Stimulated activated CD4-positive, alpha-beta T cell treated with anti-CD3 and anti-CD28 coated beads, TNF-alpha, amount 100 ng/mL, for 4 hours (primary cell): ENCODE measurements at places on chromosomes 1 and 21.
A peak's percentile ranks its signal among the peaks of the same experiment; 100 is the strongest.

GRCh38 chr1:37944086-37944763 is 2.6 kb downstream of the INPP5B start:
- no peak for DNase-seq

- DNase-seq, result no peak
These were observed 45.3 kb upstream of the PODN start for GRCh38 chr1:53016705-53017104.

GRCh38 chr1:4172644-4173599 is 272.9 kb upstream of the C1orf174 start:
- DNase-seq, result no peak

DNA sequence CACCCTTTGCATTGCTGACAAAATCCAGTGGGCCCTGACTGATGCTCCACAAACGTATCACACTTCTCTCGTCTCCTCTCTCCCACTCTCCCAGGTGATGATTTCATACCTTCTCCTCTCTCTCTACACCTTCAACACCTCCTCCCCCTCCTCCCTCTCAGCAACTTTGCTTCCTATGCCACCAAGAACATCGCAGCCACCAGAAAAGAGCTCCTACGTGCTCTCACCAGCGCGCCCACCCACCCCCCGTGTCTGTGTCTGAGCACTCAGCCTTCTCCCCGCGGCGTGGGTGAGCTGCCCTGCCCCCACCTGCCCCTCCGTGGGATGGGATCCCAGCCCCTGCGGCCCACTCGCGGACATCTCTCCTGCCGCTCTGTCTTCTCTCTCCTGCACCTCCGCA is 55.1 kb upstream of the COX20 start:
- no peak for DNase-seq

DNA sequence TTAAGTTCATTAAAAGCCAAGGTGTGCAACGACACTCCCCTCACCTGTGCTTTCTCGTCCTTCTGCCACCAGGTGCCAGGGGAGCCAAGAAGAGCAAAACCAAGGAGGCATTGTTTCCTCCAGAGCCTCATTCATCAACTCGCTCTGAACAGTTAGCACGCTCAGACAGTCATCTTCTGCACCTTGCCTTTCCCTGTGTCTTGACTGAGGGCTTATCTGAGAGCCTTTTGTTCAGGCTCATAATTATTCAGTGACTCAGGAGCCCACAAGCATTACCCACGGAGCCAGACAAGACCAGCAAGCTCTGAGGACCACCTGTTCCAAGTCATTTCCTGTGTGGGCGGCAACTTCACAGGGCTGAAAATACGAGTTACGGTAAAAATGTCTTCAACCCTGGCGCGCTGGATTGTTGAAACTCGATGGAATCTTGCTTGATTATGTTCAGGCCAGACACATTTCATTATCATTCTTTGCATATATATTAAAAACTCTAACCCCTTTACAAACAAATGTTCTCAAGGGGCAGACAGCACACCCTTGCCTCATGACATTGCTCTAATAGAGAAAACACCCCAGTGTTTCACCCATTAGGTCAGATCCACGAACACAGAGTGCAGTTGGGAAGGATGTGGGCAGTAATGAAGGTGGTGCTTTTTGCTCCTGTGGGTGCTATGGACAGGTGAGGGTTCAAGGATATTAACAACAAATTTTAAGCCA is 89.7 kb upstream of the RUNX1 start:
- peak; percentile 31 for DNase-seq

DNA sequence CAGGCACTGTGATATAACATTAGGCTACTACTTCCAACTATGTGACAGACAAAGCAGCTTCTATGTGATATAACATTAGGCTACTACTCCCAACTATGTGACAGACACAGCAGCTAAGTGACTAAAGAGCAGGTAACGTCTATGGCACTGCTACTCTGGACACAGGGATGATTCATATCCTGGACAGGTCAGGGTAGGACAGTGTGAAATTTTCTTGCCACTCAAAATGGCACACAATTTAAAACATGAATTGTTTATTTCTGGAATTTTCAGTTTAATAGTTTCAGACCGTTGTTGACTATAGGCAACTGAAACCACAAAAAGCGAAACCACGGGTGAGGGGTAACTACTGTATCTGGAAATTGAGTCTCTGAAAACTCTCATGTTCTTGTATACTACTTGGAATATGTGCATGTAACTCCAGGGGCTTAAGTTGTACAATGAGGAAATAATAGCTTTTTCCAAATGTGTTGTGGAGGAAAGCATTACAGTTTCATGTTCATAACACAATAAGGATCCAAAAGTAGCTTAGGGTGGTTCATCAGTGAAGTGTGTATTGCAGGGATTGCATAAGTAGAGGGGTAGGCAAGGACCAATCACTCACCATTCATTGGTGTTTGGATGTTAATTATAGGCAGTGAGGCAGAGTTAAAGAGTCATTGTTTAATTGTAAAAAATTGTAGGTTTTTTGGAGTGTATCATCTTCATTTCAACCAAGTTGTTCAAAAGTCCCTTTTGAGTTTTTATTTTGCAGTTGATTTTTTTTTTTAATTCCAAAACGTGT is 5.3 kb downstream of the DTL start:
- no peak for DNase-seq

DNA sequence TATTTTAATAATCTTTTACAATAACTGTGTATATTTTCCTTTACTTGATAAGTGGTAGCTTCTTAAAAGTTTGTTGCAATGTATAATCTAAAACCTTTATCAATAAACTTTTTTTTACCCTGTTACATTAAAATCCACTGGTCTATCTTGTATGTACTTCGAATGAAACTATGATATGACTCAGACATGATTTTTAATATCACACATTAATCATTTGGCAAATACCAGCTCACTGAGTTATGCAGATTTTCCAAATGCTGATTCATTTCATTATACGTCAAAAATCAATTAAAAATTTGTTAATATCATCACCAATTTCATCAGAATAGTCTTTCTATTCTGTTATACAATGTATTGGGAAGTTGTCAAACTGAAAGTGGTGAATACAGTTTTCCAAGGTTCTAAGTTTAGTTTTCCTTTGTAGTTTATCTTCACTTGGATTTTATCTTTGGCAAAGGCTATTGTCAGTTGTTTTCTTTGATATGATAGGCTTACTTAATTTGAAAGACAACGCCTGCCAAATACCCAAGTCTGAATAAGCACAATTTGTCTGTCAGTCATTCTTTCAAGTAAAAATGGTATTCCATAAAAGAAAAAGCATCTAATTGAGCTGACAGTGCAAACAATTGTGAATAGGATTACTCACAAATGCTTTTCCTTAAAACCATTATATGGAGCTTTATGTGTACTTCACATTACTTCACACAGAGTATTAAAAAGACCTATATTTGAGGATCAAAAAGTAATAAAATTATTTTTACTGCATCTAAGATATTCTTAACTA is 127.0 kb downstream of the NME7 start:
- no peak for DNase-seq

- no peak for DNase-seq
These were observed 25.0 kb upstream of the SLAMF1 start for GRCh38 chr1:160671603-160672517.

DNA sequence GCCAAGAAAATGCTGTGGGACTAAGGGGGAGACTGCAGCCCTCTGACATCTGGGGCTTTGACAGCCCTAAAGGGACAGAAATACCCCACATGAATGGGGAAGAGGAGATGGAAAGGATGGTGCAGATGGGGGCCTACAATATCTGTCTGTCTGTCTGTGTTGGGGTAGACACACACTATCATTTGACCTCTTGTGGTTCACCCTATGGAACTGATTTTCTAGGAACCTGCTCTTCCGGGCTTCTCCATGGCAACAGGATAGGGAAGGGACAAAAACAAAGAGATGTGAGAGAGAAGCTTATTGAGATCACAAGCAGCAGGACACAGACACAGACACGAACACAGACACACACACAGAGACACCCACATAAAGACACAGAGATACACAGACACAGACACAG is 17.1 kb downstream of the KIF21B start:
- DNase-seq, result no peak

- no peak for DNase-seq
These were observed 63.7 kb downstream of the DYRK1A start for GRCh38 chr21:37430184-37430821.

- no peak for DNase-seq
These were observed 12.6 kb upstream of the LMNA start for GRCh38 chr1:156101880-156102279.

DNA sequence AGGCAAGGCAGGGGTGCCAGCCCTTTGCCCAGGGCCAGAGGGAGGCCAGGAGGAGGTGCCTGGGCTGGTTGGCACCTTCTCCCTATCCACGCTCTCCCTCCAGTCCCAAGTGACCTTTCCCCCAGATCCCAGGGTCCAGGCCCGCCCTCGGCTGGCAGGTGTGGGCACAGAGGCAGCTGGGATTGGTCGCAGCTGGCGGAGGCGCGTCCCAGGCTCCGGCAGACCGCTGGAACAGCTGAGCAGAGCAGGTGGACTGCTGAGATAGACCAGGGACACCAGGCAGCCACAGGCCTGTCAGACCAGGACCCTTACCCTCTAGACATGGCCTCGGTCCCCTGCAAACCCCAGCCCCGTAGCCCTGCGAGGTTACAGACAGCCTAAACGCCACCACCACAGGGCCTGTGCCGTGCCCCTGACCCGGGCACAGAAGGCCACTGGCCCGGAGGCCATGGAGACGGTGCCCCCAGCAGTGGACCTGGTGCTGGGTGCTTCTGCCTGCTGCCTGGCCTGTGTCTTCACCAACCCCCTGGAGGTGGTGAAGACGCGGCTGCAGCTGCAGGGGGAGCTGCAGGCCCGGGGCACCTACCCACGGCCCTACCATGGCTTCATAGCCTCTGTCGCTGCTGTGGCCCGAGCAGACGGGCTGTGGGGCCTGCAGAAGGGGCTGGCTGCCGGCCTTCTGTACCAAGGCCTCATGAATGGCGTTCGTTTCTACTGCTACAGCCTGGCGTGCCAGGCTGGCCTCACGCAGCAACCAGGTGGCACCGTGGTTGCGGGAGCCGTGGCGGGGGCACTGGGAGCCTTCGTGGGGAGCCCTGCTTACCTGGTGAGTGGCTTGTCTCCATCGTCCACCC is at the start of gene SLC25A34:
TSS of gene SLC25A34 (plus strand) at position 221 of the 854 bp plus-strand sequence. CDS start at position 449, 228 bp downstream.
- no peak for DNase-seq

DNA sequence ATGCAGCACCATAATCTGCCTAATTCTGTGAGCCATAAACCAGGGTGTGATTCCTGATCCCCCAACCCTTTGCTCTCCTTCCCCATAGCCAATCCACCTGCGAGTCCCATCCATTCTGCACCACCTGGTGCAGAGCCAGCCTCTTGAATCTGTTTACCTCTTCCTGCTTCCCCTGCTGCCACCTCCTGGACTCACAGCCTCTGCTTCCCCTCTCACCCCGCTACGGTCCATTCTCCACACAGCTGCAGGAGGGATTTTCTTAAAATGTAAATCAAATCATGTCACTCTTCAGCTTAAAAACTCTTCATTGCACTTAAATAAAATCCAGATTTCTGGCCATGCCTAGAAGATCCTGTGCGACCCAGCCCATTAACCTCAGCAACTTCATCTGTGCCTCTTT is 186.7 kb downstream of the FOXD2 start:
- no peak for DNase-seq

DNA sequence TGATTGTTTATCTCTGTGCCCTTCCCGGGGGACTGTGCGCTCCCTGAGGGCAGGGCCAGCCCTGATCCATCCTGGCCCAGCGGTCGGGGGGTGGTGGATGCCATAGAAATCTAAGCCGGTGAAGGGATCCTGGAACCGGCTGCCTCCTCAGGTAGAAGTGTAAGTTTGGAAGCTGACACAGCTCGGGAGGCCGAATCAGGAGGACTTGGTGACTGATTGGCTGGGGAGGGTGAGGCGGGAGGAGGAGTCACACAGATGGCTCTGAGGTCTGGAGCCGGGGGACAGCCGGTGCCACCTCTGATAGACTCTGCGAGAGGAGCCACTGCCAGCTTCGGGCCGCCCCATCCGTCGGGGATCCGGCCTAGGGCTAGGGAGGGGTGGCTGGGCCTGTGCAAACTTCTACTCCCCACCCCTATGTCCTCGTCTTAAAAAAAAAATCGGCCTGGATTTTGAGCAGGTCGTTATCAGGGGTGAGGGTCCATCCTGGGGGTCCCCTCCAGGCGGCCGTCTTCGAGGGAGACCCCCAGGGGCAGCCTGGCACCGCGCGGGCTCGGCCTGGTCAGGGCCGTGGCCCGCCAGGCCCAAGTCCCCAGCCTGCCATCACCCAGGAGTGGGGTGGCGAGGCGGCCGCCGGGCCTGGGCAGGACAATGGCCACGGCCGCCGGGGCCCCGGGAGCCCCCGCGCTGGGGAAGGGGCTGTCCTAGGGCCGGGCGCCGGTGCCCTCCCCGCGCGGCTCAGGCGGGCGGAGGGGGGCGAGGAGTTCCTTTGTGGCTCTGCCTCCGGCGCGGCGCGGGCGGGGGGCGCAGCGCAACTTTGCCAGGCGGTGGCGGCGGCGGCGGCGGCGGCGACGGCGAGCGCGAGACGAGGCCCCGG is 708 bp upstream of the ZNF362 start:
- DNase-seq, result no peak

DNA sequence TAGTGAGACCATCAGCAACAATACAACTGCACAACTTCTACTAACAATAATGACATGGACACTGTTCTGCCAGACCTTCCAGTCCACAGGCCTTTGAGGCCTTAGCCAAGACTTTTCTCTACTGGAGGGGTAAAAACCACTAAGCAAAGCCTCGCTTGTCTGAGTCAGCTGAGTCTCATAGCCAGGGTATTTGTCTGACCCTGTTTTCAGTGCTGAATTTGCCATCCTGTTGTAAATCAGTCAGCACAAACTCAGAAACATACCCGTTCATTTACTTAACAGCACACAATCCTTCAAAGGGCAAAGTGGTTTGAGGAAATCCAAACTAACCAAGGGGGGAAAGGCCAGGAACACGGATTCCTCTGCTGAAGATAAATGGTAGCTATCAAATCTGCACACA is 537.8 kb downstream of the SMYD3 start:
- no peak for DNase-seq

GRCh38 chr1:190453550-190453949 is 24.1 kb downstream of the BRINP3 start:
- DNase-seq, result no peak

- no peak for DNase-seq
These were observed 10.5 kb upstream of the PKP1 start for GRCh38 chr1:201272799-201273198.

DNA sequence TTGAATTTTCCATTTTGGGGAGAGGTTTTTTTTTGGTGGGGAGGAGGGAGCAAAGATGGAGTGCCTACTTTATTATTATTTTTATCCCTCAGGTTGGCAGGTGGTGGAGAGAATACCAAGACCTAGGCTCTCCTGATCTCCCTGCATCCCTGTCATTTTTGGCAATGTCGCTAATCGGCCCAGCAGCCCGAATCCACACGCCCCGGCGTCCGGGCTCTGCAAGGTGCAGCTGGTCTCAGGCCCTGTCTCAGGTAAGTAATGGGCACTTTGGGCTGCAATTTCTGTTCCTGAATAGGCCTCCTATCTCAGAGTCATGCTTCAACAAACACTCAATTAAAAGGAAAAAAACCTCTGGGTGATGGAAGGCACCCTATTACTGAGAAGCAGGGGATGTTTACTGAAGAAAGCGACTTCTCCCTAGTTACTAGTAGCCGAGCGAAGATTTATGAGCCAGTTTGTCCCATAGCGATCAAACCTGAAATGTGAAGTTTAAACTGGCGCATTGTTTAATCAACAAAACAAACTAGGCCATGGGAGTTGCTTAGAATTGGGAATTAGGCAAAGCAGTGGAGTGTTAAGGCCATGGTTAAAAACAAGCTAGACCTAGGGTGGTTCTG is 137.8 kb downstream of the RWDD3 start:
- DNase-seq, result no peak
